ENCODE measurements at places on chromosomes 1 and 21. TPM values are rescaled to one million over a fixed set of nuclear protein-coding genes. Genes with fewer than 3 reads are reported as not detected.

The TOE1 gene
- 19.5 TPM for total RNA-seq

- DNase-seq = peak; percentile 47
Measured at GRCh38 chr1:93658188-93658587, 23.4 kb downstream of the BCAR3 start.

GRCh38 chr1:70195342-70195741, 10.0 kb downstream of the LRRC40 start:
- no peak for DNase-seq

The PLA2G2C gene
- total RNA-seq = not detected

GRCh38 chr1:156959925-156960324, 39.5 kb downstream of the LRRC71 start:
- no peak for DNase-seq

The RSRP1 gene
- total RNA-seq = 46.8 TPM

DNA sequence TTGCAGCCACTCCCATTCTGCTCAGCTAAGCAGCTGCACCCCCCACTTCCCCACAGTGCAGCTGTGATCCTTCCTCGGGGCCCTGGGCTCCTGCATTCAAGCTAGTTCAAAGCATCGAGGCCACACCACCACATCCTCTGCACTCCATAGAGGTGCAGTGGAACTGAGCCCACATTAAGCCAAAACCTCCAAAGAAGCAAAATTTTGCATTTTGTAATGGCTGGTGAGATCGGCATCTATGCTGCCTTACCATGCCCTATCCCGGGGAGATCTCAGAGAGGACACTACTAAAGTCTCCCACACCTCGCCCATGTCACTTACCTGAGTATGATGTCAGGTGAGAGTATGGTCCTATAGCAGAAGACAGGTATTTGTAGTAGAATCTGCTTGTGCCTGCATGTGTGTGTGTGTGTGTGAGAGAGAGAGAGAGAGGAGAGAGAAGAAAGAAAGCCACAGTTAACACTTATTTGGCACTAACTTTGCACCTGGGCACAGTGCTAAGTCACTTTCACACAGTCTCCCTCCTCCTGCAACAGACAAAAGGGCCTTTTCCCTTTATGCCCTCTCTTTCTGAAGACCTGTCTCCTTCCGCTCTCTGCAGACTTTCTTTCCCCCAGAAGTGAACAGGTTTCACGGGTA, 89.8 kb downstream of the KIF14 start:
- DNase-seq = no peak

The NEGR1 gene
- total RNA-seq = 1.7 TPM

The SPATA1 gene
- 2.9 TPM for total RNA-seq

The GUCA2A gene
- total RNA-seq = not detected

The SNX7 gene
- 36.5 TPM for total RNA-seq

DNA sequence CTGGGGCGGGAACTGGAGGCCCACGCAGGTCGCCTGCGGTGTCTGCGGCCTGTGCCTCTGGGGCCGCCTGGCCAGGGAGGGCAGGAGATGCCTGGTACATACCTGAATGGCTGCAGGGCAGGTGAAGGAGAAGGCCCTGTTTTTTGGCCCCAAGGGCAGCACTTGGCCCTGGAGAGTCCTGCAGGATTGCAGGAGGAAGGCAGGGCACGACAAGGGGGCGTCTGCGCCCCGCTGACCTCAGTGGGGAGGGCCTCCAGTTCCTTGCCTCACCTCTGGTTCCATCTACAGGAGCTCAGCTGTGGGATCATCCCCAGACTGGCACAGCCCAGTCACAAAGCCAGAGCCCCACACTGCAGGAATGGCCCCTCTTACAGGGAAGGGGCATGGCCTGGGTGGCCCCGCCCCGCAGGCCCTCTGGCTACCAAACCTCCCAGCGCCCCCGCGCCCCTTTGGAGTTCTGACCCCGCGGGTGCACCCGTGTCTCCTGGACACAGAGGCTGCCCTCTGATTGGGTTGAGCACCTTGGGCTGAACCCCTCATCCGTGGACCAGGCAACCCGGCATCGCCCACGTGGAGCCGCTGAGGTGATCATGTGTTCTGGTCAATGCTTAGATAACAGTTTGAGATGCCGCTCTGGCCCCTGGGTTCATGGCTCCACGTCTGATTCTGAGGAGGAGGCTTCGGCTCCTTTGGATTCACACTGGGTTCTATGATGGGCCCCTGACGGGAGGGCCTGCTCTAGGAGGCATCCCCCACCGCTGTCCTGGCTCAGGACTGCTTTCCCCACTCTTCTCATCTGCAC, 1.3 kb upstream of the PEX10 start:
- DNase-seq = peak; percentile 27

The IGSF3 gene
- total RNA-seq = 15.5 TPM

GRCh38 chr1:112929979-112930378, 26.0 kb downstream of the SLC16A1 start:
- peak; percentile 33 for DNase-seq

DNA sequence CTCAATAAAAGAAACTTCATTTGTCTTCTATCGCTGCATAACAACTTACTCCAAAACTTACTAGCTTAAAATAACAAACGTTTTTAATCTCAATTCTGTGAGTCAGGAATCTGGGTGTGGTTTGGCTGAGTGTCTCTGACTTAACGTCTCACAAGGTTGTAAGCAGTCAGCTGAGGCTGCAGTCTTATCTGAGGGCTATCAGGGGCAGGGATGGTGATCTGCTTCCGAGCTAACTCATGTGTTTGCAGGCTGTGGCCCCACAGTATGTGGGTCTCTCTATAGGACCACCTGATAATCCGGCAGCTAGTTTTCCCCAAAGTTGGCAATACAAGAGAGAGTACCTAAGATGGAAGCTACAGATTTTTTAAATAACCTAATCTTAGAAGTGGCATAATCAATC, 234.2 kb upstream of the FGGY start:
- DNase-seq = peak; percentile 66

DNA sequence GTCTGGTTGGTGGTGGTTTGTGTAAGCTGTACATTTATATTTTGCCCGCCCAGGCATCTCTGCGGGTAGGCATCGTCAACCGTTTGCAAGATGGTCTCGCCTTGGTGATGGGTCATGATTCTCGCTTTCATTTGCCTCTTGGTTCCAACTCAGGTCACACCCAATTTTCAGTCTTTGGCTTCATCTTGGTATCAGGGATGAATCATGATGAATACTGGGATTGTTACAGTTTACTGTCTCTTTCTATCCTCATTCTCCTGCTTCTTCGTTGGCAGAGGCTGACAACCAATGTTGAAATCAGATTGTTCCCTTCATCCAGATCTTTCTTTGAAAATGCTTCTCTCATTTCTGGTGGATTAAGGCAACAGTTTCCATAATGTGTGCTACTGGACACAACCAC, 129.7 kb upstream of the KAZN start:
- DNase-seq = no peak

DNA sequence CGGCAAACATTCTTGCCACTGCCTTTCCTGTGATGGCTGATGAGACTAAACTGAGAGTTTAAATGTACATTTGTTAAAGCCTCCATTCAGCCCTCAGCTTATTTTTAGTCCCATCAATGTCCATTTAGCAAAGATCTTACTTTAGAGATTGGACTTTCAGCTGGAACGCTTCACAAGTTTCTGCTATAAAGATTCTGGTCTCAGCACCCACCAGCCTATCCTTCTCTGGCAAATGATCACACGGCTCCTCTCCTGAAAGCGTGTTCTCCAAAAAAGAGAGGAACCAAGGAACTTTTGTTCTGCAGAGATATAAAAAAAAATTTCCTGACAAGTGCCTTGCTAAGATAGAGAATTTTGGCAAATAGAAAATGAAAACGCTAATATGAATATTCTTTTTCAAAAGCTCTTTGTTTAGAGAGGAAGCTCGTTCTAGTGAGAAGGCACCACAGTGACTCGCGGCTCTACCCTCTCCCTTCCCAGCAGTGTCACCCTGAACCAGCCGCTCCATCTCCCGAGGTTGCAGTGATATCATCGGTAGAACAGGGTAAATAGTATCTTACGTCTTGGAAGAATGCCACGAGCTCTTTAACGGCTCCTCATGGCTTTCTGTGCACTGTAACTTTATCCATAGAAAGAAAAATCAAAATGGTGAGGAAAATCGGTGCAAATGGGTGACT, 200.2 kb downstream of the APP start:
- peak; percentile 66 for DNase-seq

DNA sequence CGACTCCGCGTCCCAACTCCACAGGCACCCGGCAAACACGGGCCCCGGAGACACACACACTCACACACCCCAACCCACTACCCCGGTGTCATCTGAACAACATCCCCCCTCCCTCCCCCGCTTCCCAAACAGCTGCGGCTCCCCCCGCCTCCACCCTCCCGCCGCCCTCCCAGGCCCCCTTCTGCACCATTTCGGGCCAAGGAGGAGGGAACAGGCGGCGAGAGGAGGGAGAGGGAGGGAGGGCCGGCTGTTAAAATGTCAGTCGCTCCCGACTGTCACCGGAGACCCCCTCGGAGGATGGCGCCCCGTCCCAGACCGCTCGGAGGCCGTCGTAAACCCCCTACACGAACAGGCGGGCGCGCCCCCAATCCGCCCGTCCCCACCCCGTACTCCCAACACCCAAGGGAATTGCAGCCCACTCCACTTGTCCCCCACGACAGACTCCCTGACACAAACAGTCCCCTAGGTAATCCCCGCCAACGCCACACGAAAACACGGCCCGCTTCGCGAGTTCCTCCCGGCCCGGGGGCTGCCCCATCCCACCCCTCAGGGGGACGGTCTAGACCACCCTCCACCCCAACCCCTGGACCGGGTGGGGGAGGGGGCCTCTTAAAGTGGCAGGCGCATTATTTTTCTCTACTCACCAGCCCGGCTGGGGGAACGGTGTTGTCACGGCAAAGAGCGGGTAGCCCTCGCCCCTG, 583 bp downstream of the MEF2D start:
- DNase-seq = no peak

DNA sequence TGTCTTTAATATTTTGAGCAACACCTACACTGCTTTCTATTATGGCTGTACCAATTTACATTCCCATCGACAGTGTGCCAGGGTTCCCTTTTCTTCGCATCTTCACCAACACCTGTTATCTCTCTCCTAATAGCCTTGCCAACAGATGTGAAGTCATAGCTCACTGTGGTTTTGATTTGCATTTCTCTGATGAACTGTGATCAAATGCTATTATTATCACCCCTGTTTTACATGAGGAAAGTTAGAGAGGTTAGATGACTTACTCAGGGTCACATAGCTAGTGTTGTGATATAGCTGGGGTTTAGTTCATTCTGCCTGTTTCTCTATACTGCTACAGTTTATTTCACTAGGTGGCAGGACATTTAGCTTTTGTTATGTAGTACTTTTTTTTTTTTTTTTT, 204.1 kb downstream of the FMN2 start:
- DNase-seq = no peak

GRCh38 chr1:16013220-16013907, 4.5 kb downstream of the HSPB7 start:
- peak; percentile 36 for DNase-seq

- DNase-seq = peak; percentile 25
Measured at GRCh38 chr1:180611016-180611930, 20.5 kb upstream of the XPR1 start.

- peak; percentile 57 for DNase-seq
Measured at GRCh38 chr21:33299181-33299752, 25.5 kb upstream of the IFNAR1 start.

GRCh38 chr1:107894605-107895004, 70.4 kb downstream of the VAV3 start:
- no peak for DNase-seq

The ZCCHC17 gene
- 34.7 TPM for total RNA-seq

DNA sequence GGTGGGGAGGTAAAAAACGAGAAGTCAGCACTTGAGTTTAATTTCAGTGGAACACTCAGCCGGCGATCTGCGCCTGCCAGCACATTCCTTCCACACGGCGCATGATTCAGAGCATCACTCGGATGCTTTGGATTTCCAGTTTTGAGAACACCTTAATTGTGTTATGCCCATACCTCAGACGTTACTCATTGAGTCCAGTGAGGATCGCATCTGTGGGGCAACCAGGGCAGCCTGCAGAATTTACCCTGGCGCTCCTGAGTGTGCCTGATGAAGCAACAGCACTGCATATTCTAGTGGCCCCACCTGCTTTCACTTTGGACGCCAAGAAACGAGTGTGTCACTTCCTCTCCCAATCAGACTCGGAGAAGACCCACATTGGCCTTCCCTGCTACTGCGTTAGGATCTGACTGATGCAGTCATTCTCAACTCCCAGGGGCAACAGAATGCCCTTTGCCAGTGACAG, 19.9 kb downstream of the FAM89A start:
- peak; percentile 78 for DNase-seq

DNA sequence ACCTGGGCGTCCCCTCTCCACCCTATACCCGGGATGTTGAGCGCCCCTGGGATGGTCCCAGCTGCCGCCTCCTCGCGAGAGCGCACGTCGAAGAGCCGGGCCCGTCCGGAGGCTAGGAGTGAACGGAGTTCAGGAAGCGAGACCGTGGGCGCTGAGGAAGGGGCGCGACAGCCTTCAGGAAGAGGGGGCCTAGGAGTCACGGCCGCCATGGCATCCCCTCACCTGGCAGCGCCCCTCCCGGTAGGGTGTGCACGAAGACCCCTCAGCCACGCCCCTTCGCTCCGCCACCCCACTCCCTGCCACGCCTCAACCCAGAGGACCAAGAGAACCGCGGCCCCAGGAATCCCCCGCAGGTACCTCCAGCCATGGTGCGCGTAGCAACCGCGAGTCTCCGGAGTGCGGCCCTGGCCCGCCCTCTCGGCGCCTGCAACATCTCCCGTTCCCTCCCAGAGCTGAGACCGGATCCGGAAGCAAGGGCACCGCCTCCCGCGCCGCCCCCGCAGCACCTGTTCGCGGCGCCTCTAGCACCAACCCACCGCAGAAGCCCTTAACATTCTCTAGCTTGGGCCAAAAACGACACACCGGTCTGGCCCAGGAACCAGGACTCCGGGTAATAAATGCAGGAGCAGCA, at the start of gene TSTD1:
TSTD1 (minus strand) TSS at position 442 of the 631 bp plus-strand sequence; CDS start at position 367, 75 bp downstream.
- DNase-seq = peak; percentile 37

GRCh38 chr1:169711469-169712308, at the start of gene SELL:
Gene SELL, minus strand, starts transcription at chr1:169711620. Its CDS starts 122 bp downstream, at chr1:169711498.
- peak; percentile 92 for DNase-seq

The RPTN gene
- total RNA-seq = not detected

GRCh38 chr1:5724847-5725246, 267.4 kb downstream of the NPHP4 start:
- no peak for DNase-seq

The AADACL4 gene
- total RNA-seq = not detected

The ARHGEF19 gene
- 28.1 TPM for total RNA-seq

DNA sequence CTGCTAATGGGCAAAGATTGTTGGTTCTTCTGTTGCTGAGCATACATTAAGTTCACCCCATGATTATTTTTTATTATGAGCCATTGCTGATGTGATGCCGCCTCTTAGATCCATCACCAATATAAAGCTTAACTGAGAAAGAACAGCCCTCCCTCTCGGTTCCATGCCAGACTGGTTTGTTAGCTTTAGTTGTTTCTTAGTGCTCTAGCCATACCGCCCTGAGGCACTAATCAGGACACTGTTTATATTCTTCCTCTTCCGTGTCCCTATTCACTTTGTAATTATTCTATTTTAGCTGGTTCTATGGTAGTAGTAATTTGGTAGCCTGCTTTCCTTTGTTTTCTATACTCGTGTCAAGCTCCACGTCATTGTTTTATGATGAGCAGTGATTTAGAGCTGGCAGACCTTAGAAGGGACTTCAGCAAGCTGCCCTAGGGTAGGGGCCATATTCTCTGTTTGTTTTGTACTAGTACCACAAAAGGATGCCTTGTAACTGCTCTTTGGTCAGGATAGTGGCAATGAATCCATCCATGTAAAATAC, 27.3 kb upstream of the PDPN start:
- DNase-seq = peak; percentile 21

- DNase-seq = no peak
Measured at GRCh38 chr1:27645071-27645415, 10.1 kb upstream of the FGR start.

GRCh38 chr1:19618428-19618827, 25.7 kb upstream of the NBL1 start:
- DNase-seq = no peak

All from PC-3 (cell line).